Uterus (tissue), 4 donors: ENCODE measurements at places on chromosomes 6 and 20. TPM values are rescaled to one million over a fixed set of nuclear protein-coding genes. Genes with fewer than 3 reads are reported as not detected.

Gene ZNF184
- 8.5 TPM for total RNA-seq

- H3K27me3 ChIP-seq = no peaks in the 10 kb centered on the region
- H3K4me3 ChIP-seq = no peak overlapping the region
- no peaks in the 10 kb centered on the region for H3K36me3 ChIP-seq
- H3K27ac ChIP-seq = peak overlapping the region; percentile 27
- H3K4me1 ChIP-seq = peaks cover 8% of the 10 kb centered on the region
Observed at GRCh38 chr6:136750696-136751521, 41.4 kb downstream of the MAP3K5 start.

GRCh38 chr6:84785671-84786070 is 21.3 kb upstream of the TBX18 start:
- no peak for DNase-seq
- no peak overlapping the region for H3K27ac ChIP-seq
- H3K4me1 ChIP-seq = no peaks in the 10 kb centered on the region
- H3K27me3 ChIP-seq = no peaks in the 10 kb centered on the region

- H3K4me3 ChIP-seq = no peak overlapping the region
- no peaks in the 10 kb centered on the region for H3K4me1 ChIP-seq
- H3K27me3 ChIP-seq = no peaks in the 10 kb centered on the region
- DNase-seq = no peak
Observed at GRCh38 chr6:34589140-34589539, 33.0 kb upstream of the SPDEF start.

- H3K27ac ChIP-seq = no peak overlapping the region
- H3K4me3 ChIP-seq = no peak overlapping the region
Observed at GRCh38 chr6:8240301-8240700, 138.0 kb upstream of the EEF1E1 start.

GRCh38 chr6:51349857-51350256 is 531.2 kb downstream of the TFAP2B start:
- H3K36me3 ChIP-seq = no peaks in the 10 kb centered on the region
- H3K27ac ChIP-seq = no peak overlapping the region
- no peak for DNase-seq
- H3K27me3 ChIP-seq = no peaks in the 10 kb centered on the region
- H3K4me1 ChIP-seq = no peaks in the 10 kb centered on the region

Gene SIRPG
- 0.28 TPM for total RNA-seq

Gene UBD
- total RNA-seq = not detected

GRCh38 chr6:105514306-105514705 is 111.4 kb upstream of the PREP start:
- H3K27ac ChIP-seq = no peak overlapping the region
- no peaks in the 10 kb centered on the region for H3K27me3 ChIP-seq
- no peaks in the 10 kb centered on the region for H3K4me1 ChIP-seq
- H3K36me3 ChIP-seq = no peaks in the 10 kb centered on the region
- no peak overlapping the region for H3K4me3 ChIP-seq

GRCh38 chr6:105645156-105645555 is 242.3 kb upstream of the PREP start:
- H3K36me3 ChIP-seq = no peaks in the 10 kb centered on the region
- H3K27ac ChIP-seq = no peak overlapping the region
- no peak for DNase-seq
- no peak overlapping the region for H3K4me3 ChIP-seq

- peak overlapping the region; percentile 36 for H3K27ac ChIP-seq
- no peaks in the 10 kb centered on the region for H3K27me3 ChIP-seq
- DNase-seq = peak; percentile 80
- no peaks in the 10 kb centered on the region for H3K36me3 ChIP-seq
Observed at GRCh38 chr6:17907406-17908229, 79.8 kb downstream of the KIF13A start.

Gene ZNF341
- 2.6 TPM for total RNA-seq

- no peak for DNase-seq
- H3K27ac ChIP-seq = no peak overlapping the region
- no peak overlapping the region for H3K4me3 ChIP-seq
- H3K27me3 ChIP-seq = no peaks in the 10 kb centered on the region
Observed at GRCh38 chr6:11339380-11339779, 106.9 kb upstream of the NEDD9 start.

DNA sequence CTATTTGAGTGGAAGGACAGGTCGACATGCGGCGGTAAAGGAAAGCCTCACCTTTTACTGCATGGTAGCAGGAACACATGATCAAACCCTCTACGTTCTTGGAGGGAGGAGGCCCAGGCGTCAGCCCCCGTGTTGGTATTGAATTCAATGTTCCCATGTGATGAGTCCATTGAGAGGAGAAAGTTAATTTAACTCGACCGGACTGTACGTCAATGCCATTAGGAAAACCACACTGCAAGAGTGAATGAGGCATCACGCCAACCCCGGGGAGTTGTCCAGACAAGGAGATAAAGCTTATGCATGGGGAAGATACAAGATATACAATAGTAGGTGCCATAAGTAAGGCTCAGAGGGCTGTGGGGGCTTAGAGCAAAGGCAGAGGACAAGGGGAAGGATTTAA is 213.9 kb upstream of the ECI2 start:
- no peaks in the 10 kb centered on the region for H3K36me3 ChIP-seq
- no peak overlapping the region for H3K4me3 ChIP-seq
- DNase-seq = no peak
- H3K27me3 ChIP-seq = no peaks in the 10 kb centered on the region
- no peaks in the 10 kb centered on the region for H3K4me1 ChIP-seq
- H3K27ac ChIP-seq = no peak overlapping the region

GRCh38 chr6:43032326-43032725 is 10.9 kb downstream of the RRP36 start:
- H3K27me3 ChIP-seq = no peaks in the 10 kb centered on the region
- no peak overlapping the region for H3K27ac ChIP-seq
- no peaks in the 10 kb centered on the region for H3K4me1 ChIP-seq
- no peaks in the 10 kb centered on the region for H3K36me3 ChIP-seq
- no peak overlapping the region for H3K4me3 ChIP-seq

GRCh38 chr6:130322673-130323268 is 43.0 kb upstream of the TMEM200A start:
- DNase-seq = peak; percentile 58
- H3K4me1 ChIP-seq = no peaks in the 10 kb centered on the region
- no peak overlapping the region for H3K27ac ChIP-seq
- H3K36me3 ChIP-seq = no peaks in the 10 kb centered on the region
- no peak overlapping the region for H3K4me3 ChIP-seq
- no peaks in the 10 kb centered on the region for H3K27me3 ChIP-seq

Gene TBXT
- total RNA-seq = not detected
